ENCODE measurements at places on chromosomes 7 and 10.

- DNase-seq, result no peak
Measured at GRCh38 chr10:109894516-109894915, 28.8 kb downstream of the XPNPEP1 start.

DNA sequence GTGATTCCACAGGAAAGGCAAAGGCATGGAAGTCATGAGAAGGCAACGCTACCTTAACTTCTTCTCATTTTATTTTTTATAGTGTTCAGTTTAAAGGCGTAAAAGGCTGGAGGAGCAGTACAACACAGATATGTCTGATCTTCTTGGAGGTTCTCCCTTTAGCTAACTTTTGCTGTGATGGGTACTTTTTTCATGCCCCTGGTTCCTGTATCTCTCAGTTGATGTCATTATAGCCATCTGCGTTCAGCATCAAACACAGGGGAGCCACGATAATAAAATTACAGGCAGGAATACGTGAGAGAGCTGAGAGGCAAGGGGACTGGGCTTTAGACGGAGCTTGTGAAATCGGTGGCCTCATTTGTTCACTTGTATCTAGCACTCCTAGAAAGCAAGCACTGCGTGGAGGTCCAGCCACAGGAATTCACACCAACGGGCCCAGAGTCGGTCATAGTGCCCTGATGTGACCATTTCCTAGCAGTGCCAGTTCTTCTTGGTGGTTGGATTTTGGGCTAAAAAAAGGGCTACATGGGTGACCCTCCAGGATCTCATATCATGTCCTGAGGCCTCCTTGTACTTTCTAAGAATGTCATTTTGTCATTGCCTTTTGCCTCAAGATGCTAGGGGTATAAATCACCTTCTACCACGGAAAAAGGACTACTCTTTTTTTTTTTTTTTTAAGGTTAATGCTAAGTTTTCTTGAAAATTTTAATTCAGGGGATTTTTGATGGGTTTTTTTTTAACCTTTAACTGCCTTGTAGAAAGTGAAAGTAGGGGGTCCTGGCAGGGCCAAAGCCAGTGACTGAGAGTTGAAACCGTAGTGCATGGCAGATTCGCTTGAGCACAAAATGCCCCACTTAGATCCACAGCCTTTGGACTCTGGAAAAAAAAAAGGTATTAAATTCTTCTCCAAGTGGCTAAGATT is 191.5 kb downstream of the CELF2 start:
- no peak for DNase-seq

GRCh38 chr7:151225948-151226510 is 976 bp downstream of the ABCF2 start:
- DNase-seq, result no peak

DNA sequence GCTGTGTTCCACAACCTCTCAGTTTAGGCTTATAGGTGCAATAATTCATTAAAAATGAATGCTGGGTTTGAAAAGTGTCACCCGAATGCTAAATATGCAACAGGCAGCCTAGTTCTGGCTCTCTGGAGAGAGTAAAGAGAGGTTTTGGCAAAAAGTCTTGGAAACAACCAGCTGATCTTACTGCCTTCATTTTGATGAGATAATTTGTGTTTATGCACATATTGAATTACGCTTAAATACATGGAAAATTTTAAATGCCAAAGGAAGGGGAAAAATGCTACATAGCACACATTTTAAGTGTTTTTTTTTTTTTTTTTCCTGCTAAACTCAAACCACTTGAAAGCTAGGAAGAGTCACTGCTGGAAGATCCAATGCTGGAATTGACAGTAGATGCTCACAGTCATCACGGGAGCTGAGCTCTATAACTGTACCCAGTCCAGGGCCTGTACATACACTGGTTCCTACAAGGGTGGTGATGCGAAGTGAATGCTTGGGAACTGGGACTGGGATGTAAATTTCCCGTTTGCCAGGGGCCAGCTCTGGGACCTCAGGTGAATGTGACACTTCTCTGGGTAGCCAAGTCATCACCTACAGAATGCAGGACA is 151.5 kb downstream of the PFKFB3 start:
- no peak for DNase-seq

DNA sequence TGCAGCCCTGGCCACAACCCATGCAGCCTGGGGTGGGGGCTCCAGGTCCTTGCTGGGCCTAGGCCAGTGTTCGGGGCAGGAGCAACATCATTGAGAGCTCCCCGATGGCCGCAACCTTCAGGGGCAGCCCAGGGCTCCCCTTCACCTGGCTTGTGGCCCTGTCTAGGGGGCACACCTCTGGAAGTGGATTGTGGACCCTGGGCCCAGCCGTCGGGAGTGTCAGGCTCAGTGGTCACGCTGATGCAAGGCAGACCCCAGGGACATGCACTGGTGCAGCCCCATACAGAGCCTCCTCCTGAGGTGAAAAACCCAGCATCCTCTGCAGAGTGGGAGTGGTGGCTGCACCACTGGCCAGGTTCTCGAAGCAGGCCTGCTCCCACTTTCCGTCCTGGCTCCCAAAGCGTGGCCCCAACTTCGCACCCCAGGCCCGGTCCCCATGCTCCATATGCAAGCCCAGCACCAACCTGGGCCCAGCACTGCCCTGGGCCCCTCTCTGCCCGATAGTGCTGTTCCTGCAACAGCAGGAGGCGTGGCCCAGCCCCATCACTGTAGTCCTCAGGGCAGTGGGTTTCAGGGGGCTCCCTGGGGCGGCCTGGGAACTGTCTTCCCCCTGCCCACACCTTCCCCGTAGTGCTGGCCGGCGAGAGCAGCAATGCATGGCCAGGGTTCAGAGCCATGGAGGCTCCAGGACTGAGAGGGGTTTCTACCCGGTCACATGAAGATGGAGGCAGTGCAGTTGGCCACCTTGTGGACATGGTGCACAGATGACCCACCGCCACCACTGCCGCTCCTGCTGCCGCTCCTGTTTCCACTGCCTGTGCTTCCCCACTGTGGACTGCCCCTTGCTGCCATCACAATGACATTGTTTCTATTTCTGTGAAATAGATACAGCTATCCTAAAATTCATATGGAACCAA is 303.9 kb upstream of the NRG3 start:
- no peak for DNase-seq

DNA sequence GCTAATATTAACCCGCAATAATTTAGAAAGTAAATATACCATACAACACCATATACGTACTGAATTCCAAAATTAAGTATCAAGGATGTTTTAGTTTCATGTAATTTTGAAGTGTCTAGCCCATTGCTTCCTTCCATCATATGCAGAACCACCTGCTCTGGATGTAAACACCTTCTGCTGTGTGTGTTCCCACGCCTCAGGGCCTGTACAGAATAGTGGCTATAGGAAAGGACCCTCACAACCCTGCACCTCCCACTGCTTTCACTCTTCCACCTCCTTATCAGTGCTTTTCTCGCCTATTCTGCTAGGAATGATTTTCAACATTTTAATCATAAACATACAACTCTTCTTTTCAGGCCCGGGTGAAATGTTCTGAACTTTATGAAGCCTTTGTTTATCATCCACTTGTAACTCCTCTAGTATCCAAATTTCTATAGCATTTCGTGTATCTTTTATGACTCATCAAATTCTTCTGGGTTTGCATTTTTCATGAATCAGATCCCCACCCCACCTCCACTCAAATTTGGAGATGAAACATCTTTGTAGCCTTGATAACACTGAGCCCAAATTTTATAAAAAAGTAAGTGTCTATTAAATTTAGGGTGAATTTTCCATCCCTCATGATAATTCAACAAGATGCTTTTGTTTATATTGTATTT is 1106.8 kb upstream of the C7orf33 start:
- DNase-seq, result no peak

DNA sequence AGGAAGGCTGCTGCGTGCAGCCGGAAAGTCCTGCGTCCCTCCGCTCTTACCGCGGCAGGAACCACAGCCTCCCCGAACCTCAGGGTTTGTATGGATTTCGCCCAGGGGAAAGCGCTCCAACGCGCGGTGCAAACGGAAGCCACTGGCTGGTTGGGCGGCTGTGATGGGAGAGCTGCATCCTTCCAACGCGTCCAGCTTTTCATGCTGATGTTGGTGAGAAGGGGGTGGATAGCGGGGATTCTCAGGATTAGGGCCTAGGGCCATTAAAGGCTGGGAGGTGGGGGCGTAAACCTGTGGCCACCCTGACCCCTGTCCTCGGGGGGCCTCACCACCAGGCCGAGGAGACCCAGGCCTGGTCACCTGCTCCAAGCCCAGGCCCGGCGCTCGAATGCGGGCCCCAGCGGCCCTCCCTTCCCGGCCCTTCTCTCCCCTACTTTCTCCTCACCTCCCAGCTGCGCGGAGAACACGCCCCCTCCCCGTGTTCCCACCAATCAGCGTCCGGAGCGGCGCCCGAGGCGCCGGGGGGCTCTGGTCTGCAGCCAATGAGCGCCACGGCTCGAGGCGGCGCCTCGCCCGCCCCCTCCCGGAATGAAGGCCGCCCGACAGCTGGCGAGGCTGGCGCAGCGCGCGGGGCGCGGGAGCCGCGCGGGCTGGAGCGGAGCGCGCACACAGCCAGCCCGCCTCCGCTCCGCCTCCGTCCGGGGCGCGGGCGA is 458 bp upstream of the NANOS1 start:
- DNase-seq, result peak; percentile 68

DNA sequence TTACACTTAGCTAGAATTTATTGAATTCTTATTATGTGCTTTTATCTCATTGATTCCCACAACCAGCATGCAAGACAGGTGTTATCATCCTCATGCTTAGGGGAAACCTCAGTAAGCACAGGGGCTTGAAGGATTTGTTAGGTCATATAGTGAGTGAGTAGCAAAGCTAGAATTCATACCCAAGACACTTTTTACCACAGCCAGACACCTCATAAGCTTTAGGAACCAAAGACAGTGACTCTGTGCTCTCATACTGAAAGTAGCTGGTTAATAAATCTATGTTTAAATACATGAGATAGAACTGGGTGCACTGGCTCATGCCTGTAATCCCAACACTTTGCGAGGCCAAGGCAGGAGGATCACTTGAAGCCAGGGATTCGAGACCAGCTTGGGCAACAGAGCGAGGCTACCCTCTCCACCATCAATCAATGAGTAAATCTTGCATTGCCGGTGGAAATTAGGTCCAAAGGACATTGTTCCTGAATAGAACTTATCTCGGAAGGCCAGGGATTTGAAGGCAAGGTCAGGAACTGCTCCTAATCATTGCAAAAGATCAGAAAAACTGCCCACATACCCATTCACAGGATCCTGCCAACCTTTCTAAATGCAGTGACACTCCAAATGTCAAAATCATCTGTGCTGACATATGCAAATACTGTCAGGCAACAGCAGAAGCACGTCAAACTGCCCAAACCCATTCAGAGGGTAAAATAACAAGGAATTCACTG is 523.5 kb downstream of the PARD3 start:
- no peak for DNase-seq

DNA sequence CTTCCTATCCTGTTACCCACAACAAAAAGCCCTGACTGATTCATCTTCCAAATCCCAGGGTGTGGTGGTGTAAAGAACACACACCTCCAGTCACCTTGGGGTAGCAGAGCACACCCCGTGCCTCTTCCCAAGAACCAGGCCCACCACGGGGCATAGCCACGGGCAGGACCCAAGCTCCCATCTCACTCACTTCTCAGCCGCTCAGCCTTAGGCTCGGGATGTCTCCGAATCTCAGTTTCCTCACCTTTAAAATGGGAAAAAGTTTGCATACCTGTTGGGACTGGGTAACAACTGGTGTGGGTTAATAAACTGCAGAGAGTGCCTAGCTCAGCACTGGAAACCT is 139.0 kb downstream of the FGFR2 start:
- DNase-seq, result no peak

DNA sequence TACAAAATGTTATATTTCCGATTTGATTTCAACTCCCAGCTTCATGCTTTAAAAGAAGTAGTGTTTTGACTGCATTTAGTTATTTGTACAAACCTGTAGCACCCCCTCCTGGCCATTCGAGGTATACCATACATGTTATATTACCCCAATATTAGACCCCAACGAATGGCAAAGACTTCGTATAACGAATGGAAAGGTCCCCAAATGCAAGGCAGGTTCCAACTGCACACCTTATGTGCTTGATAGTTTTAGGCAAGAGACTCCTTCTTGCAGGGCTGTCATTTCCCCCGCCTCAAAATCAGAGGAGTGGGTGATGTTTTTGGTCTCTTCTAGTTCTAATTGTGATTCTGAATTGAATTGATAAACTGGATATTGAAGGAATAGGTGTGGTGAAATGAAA is 101.1 kb upstream of the TARP start:
- peak; percentile 49 for DNase-seq

GRCh38 chr10:109821672-109822071 is 101.6 kb downstream of the XPNPEP1 start:
- DNase-seq, result no peak

DNA sequence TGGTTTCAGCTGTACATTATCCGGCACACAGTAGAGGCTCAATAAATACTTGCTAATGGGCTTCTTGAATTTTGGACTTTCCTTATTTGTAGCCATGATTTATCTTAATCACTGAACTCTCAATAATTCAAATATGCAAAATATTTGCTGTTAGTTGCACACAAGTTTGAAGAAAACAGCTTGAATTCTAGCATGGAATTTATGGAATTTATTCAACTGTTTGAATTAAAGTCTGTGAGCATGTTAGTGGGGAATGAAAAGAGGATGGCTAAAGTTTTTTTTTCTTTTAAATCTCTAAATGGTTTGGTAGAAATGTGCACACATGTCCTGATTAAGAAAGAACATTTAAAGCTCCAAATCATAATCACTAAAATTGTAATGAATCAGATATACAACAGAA is 42.5 kb downstream of the SIRT1 start:
- DNase-seq, result no peak

DNA sequence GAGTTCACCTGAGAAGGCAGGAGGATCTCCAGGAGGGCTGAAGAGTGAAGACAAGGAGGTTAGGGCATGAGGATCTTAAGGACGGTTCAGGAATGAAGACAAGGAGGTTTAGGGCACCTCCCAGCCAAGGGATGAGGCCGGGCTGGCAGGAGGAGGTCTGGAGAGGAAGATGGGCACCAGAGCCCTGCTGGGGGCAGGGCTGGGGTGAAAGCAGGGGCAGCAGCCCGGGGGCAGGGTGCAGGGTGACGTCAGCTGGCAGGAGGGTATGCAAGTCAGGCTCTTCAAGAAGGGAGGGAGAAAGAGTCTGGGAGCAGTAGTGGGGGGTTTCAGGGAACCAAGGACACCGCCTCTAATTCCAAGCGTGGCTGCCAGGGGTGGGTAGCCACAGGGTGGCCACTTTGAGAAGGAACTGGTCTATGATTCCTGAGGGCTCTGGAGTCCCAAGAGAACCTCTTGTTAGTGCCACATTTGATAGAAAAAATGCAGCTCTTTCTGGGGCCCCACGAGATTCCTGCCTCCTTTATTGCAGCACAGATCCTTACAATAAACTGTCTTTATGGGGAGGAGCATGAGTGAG is 101.6 kb downstream of the C10orf90 start:
- no peak for DNase-seq

Data from stimulated activated CD4-positive, alpha-beta T cell treated with anti-CD3 and anti-CD28 coated beads, TNF-alpha, amount 100 ng/mL, for 4 hours (primary cell).